ENCODE measurements at places on chromosomes 16 and 17. TPM values are rescaled to one million over a fixed set of nuclear protein-coding genes. Genes with fewer than 3 reads are reported as not detected.
A peak's percentile ranks its signal among the peaks of the same experiment; 100 is the strongest.

- no peak for DNase-seq
- H3K4me3 ChIP-seq = no peak overlapping the region
- no peaks in the 10 kb centered on the region for H3K36me3 ChIP-seq
- H3K4me1 ChIP-seq = no peaks in the 10 kb centered on the region
These were observed 5.8 kb downstream of the CRHR1 start for GRCh38 chr17:45789874-45790273.

DNA sequence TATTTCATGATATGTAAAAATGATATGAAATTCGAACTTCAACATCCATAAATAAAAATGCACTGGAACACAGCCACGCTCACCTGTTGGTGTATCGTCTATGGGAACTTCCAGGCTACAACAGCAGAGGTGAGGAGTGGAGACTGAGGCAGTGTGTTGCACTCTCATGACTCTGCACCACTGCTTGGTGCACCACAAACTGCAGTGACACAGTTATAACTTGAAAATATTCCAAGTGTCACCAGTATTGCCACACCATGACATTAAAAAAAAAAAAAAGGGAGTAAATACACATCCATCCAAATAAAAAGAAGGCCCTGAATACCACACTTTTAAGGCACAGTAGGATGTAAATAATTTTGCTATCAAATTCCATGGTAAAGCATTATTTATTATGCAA is 34.4 kb downstream of the GNA13 start:
- DNase-seq = no peak
- H3K4me3 ChIP-seq = no peak overlapping the region
- no peaks in the 10 kb centered on the region for H3K27me3 ChIP-seq
- H3K27ac ChIP-seq = no peak overlapping the region

- peaks cover 12% of the 10 kb centered on the region for H3K36me3 ChIP-seq
- peaks cover 33% of the 10 kb centered on the region for H3K4me1 ChIP-seq
- peaks cover 27% of the 10 kb centered on the region for H3K27me3 ChIP-seq
- H3K27ac ChIP-seq = no peak overlapping the region
These were observed 563 bp downstream of the METRNL start for GRCh38 chr17:83079766-83080578.

DNA sequence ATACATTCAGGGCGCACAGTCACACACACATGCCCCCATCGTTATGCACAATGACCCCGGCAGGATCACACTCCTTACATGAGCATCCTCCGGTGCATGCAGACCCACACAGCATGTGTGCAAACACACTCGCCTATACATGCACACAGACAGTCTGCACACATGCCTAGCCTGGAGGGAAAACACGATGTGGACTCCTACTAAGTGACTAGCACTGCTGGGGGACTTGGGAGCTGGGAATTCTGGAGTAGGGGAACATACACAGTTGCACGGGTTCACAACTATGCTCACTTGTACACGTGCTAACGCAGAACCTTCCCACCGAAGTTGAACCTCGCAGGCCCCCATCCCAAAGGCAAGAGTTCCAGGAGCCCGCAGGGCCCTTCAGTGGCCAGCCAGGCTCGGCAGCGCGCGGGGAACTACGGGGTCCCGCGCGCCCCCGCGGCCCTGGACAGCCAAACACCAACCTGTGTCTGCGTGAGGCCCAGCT is 2.0 kb downstream of the DLX3 start:
- H3K36me3 ChIP-seq = no peaks in the 10 kb centered on the region
- no peak overlapping the region for H3K27ac ChIP-seq
- H3K4me3 ChIP-seq = no peak overlapping the region
- peaks cover 30% of the 10 kb centered on the region for H3K4me1 ChIP-seq

- peaks cover 30% of the 10 kb centered on the region for H3K36me3 ChIP-seq
- H3K4me1 ChIP-seq = no peaks in the 10 kb centered on the region
- H3K27me3 ChIP-seq = no peaks in the 10 kb centered on the region
- DNase-seq = no peak
- H3K4me3 ChIP-seq = no peak overlapping the region
These were observed 70.4 kb upstream of the CLEC18A start for GRCh38 chr16:69880640-69881133.

- peaks cover 32% of the 10 kb centered on the region for H3K4me1 ChIP-seq
- H3K27me3 ChIP-seq = no peaks in the 10 kb centered on the region
- no peak overlapping the region for H3K27ac ChIP-seq
These were observed 683 bp downstream of the LCAT start for GRCh38 chr16:67943256-67943618.

GRCh38 chr16:22814711-22815105 is 746 bp downstream of the HS3ST2 start:
- no peak overlapping the region for H3K4me3 ChIP-seq
- peaks cover 6% of the 10 kb centered on the region for H3K4me1 ChIP-seq
- DNase-seq = no peak
- H3K27ac ChIP-seq = no peak overlapping the region
- H3K27me3 ChIP-seq = peaks cover 35% of the 10 kb centered on the region
- peaks cover 5% of the 10 kb centered on the region for H3K36me3 ChIP-seq

GRCh38 chr17:57006040-57006439 is 28.1 kb downstream of the SCPEP1 start:
- H3K27ac ChIP-seq = peak overlapping the region; percentile 25
- no peak overlapping the region for H3K4me3 ChIP-seq
- H3K4me1 ChIP-seq = peaks cover 27% of the 10 kb centered on the region
- H3K36me3 ChIP-seq = peaks cover 10% of the 10 kb centered on the region

DNA sequence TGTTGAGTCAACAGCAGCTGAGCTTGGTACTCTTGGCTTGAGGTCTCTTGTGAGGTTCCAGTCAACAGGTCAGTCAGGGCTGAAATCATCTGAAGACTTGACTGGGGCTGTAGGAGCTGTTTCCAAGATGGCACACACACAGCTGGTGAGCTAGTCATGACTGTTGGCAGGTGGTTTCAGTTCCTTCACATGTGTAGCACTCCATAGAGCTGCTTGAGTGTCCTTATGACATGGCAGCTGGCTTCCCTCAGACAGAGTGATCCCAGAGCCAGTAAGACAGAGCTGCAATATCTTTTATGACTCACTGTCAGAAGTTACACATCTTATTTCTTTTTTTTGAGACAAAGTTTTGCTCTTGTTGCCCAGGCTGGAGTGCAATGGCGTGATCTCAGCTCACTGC is 19.5 kb upstream of the GAS7 start:
- H3K4me1 ChIP-seq = no peaks in the 10 kb centered on the region
- H3K36me3 ChIP-seq = no peaks in the 10 kb centered on the region
- DNase-seq = no peak
- H3K4me3 ChIP-seq = no peak overlapping the region
- no peak overlapping the region for H3K27ac ChIP-seq
- H3K27me3 ChIP-seq = peaks cover 2% of the 10 kb centered on the region

DNA sequence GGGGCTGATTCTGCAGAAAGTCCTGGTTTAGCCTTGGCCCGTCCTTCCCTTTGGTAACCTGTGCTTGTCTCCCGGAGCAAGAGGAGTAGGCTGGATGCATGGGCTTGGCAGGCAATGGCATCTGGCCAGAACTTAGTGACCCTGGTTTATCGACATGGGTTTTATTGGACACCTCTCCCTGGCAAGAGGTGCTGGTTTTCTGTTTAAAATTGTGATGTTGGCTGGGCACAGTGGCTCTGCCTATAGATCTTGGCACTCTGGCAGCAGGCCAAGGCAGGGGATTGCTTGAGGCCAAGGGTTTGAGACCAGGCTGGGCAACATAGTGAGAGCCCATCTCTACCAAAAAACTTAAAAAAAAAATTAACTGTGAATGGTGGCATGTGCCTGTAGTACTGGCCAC is 31.2 kb downstream of the SLC12A3 start:
- H3K4me1 ChIP-seq = peaks cover 29% of the 10 kb centered on the region
- H3K36me3 ChIP-seq = no peaks in the 10 kb centered on the region
- peaks cover 19% of the 10 kb centered on the region for H3K27me3 ChIP-seq
- no peak for DNase-seq

- H3K27me3 ChIP-seq = no peaks in the 10 kb centered on the region
- H3K4me1 ChIP-seq = peaks cover 36% of the 10 kb centered on the region
- H3K36me3 ChIP-seq = peaks cover 15% of the 10 kb centered on the region
- no peak for DNase-seq
- H3K4me3 ChIP-seq = peak overlapping the region; percentile 83
- peak overlapping the region; percentile 78 for H3K27ac ChIP-seq
These were observed 1.2 kb downstream of the FAAP100 start for GRCh38 chr17:81550830-81551457.

DNA sequence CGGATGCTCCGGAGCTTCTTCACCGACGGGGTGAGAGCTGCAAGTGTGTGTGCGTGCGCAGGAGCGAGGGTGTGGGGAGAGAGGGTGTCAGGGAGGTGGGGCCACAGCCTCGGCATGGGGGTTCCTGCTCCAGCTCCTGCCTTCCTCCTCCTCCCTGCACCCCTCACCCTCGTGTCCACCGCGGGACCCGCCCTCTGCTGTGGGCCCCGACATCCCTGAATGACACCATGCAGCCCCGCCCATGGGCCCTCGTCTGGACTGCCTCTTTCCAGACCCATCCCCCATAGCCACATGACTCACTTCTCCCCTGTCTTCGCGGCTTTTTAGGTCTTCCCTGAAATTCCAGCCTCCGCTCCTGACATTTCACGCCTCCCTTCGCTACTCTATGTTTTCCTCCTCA is 41.6 kb downstream of the ARHGAP23 start:
- no peaks in the 10 kb centered on the region for H3K36me3 ChIP-seq
- no peak overlapping the region for H3K4me3 ChIP-seq
- DNase-seq = no peak
- no peak overlapping the region for H3K27ac ChIP-seq
- H3K27me3 ChIP-seq = no peaks in the 10 kb centered on the region

- no peaks in the 10 kb centered on the region for H3K4me1 ChIP-seq
- no peak overlapping the region for H3K27ac ChIP-seq
- H3K4me3 ChIP-seq = no peak overlapping the region
- DNase-seq = no peak
These were observed 66.7 kb downstream of the SOX9 start for GRCh38 chr17:72187556-72187955.

GRCh38 chr16:2292221-2292620 is 24.3 kb upstream of the RNPS1 start:
- H3K27me3 ChIP-seq = no peaks in the 10 kb centered on the region
- peaks cover 16% of the 10 kb centered on the region for H3K4me1 ChIP-seq
- H3K36me3 ChIP-seq = peaks cover 2% of the 10 kb centered on the region
- no peak overlapping the region for H3K27ac ChIP-seq
- H3K4me3 ChIP-seq = no peak overlapping the region

- H3K4me1 ChIP-seq = peaks cover 43% of the 10 kb centered on the region
- peaks cover 48% of the 10 kb centered on the region for H3K36me3 ChIP-seq
- H3K4me3 ChIP-seq = no peak overlapping the region
- no peak for DNase-seq
- no peaks in the 10 kb centered on the region for H3K27me3 ChIP-seq
These were observed 4.7 kb downstream of the CORO7 start for GRCh38 chr16:4411684-4412083.

GRCh38 chr17:76000016-76000754 is 470 bp upstream of the CDK3 start:
- peaks cover under 1% of the 10 kb centered on the region for H3K36me3 ChIP-seq
- peak; percentile 75 for DNase-seq
- H3K4me3 ChIP-seq = no peak overlapping the region
- no peak overlapping the region for H3K27ac ChIP-seq
- H3K27me3 ChIP-seq = no peaks in the 10 kb centered on the region

DNA sequence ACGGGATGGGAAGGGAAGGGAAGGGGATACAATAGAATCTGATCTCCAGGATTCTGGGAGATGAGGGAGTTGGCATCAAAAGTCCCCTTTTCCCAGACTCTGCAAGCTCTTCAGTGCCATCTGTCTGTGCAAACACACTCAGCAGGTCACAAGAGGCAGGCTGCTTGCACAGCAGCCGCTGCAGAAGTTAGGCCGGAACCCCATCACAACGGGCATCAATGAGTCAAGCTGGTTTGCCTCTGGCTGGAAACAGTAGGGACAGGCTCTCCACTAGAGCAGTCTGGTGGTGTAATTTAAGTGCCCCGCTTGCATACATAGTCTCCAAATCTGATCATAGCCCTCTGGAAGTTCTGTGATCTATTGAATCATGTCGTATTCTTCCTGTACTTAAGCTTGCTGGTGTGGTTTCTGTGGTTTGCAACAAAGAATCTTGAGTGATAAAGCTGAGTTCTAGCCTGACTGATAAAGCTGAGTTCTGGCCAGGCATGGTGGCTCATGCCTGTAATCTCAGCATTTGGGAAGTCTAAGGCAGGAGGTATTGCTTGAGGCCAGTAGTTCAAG is 33.7 kb upstream of the KDM8 start:
- H3K36me3 ChIP-seq = peaks cover 13% of the 10 kb centered on the region
- H3K4me3 ChIP-seq = peak overlapping the region; percentile 15
- peak overlapping the region; percentile 72 for H3K27ac ChIP-seq
- DNase-seq = peak; percentile 84
- peaks cover 4% of the 10 kb centered on the region for H3K27me3 ChIP-seq
- H3K4me1 ChIP-seq = peaks cover 58% of the 10 kb centered on the region

DNA sequence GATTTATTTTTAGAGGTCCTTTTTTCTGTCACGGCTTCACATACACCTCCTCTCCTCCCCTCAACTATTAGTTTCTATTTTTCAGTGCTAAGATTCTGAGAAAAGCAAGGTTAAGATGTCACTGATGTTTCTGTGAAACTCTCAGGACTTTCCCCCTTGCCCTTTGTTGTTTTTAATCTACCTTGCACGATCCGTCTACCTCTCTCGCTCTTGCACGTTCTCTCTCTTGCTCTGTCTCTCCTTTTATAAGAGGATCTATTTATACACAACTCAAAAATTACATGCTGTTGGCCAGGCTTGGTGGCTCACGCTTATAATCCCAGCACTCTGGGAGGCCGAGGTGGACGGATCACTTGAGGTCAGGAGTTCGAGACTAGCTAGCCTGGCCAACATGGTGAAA is 43.6 kb downstream of the RPA1 start:
- peaks cover 64% of the 10 kb centered on the region for H3K4me1 ChIP-seq
- no peaks in the 10 kb centered on the region for H3K27me3 ChIP-seq
- H3K36me3 ChIP-seq = peaks cover 70% of the 10 kb centered on the region
- H3K27ac ChIP-seq = peak overlapping the region; percentile 82
- peak overlapping the region; percentile 52 for H3K4me3 ChIP-seq
- peak; percentile 33 for DNase-seq

- H3K27me3 ChIP-seq = peaks cover 3% of the 10 kb centered on the region
- H3K27ac ChIP-seq = peak overlapping the region; percentile 97
- H3K4me1 ChIP-seq = peaks cover 28% of the 10 kb centered on the region
- peak overlapping the region; percentile 89 for H3K4me3 ChIP-seq
- H3K36me3 ChIP-seq = peaks cover 28% of the 10 kb centered on the region
These were observed 430 bp downstream of the TSEN54 start for GRCh38 chr17:75516619-75517296.

GRCh38 chr16:17304491-17305119 is 166.2 kb downstream of the XYLT1 start:
- H3K27me3 ChIP-seq = no peaks in the 10 kb centered on the region
- H3K4me1 ChIP-seq = peaks cover 73% of the 10 kb centered on the region
- H3K4me3 ChIP-seq = no peak overlapping the region
- DNase-seq = no peak
- H3K36me3 ChIP-seq = peaks cover 32% of the 10 kb centered on the region

The OR2C1 gene
- total RNA-seq = not detected

The TMEM235 gene
- total RNA-seq = not detected

The NOXO1 gene
- total RNA-seq = not detected

The CDH15 gene
- not detected for total RNA-seq

The DDX28 gene
- 13.6 TPM for total RNA-seq

The SDR42E2 gene
- total RNA-seq = 0.16 TPM

The ADGRG1 gene
- total RNA-seq = 3.3 TPM

The PRSS22 gene
- total RNA-seq = not detected

The KCNH6 gene
- total RNA-seq = not detected

The TBC1D3H gene
- not detected for total RNA-seq

The WDR81 gene
- 30.8 TPM for total RNA-seq

The NTN1 gene
- total RNA-seq = not detected

The PPP1R27 gene
- total RNA-seq = not detected

The ARL5C gene
- not detected for total RNA-seq

The CCL15 gene
- total RNA-seq = not detected

The MT1H gene
- total RNA-seq = 1.9 TPM

The COIL gene
- total RNA-seq = 17.8 TPM

The CYB5B gene
- total RNA-seq = 183 TPM
